ENCODE measurements at places on chromosomes 2 and 18.
A peak's percentile ranks its signal among the peaks of the same experiment; 100 is the strongest.

- no peaks in the 10 kb centered on the region for H3K27me3 ChIP-seq
- no peaks in the 10 kb centered on the region for H3K4me1 ChIP-seq
- H3K4me3 ChIP-seq = no peak overlapping the region
- H3K27ac ChIP-seq = no peak overlapping the region
- no peaks in the 10 kb centered on the region for H3K36me3 ChIP-seq
Observed at GRCh38 chr2:71784734-71785511, 331.6 kb downstream of the DYSF start.

GRCh38 chr2:158686210-158686691 lies 108.9 kb upstream of the DAPL1 start:
- no peak for DNase-seq
- no peaks in the 10 kb centered on the region for H3K4me1 ChIP-seq
- H3K27me3 ChIP-seq = no peaks in the 10 kb centered on the region
- no peaks in the 10 kb centered on the region for H3K36me3 ChIP-seq
- H3K27ac ChIP-seq = no peak overlapping the region
- H3K4me3 ChIP-seq = no peak overlapping the region

GRCh38 chr2:236919209-236919608 lies 166.5 kb upstream of the COPS8 start:
- DNase-seq = no peak
- H3K36me3 ChIP-seq = no peaks in the 10 kb centered on the region
- no peaks in the 10 kb centered on the region for H3K27me3 ChIP-seq

DNA sequence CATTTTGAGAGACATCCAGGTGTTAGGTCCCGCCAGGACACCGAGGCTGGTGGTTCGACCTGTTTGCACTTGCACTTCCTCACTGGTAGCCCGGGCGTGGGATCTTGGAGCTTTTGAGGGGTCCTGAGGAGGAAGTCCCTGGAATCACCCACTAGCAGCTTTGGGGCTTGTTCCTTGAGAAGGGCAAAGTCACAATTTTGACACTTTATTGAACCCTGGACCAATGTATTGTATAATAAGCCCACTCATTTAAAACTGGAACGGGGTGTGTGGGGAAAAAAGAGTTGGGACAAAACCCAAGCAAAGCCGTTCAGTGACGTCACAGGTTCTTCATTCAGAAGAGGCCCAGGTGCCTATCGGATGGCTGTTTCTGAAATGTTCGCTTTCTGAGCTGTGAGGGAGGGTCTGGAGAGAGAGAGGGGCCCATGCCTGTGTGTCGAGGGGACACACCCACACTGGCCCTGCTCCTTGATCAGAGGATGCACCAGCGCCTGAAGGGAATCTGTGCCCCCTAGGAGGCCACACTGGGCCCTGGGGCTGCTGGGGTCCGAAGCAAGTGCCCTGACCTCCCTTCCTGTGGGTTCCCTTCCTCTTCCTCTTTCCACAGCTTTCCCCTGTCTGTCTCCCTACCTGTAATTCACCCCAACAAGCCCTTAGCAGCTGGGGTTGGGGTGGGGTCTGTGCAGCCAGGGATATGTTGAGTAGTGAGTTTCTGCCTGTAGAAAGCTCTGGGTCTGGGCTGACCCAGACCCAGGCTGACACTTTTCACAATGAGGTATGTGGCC lies 2.6 kb downstream of the LPIN1 start:
- no peaks in the 10 kb centered on the region for H3K36me3 ChIP-seq
- DNase-seq = no peak
- H3K4me3 ChIP-seq = no peak overlapping the region
- H3K4me1 ChIP-seq = peaks cover 75% of the 10 kb centered on the region
- no peak overlapping the region for H3K27ac ChIP-seq
- no peaks in the 10 kb centered on the region for H3K27me3 ChIP-seq

DNA sequence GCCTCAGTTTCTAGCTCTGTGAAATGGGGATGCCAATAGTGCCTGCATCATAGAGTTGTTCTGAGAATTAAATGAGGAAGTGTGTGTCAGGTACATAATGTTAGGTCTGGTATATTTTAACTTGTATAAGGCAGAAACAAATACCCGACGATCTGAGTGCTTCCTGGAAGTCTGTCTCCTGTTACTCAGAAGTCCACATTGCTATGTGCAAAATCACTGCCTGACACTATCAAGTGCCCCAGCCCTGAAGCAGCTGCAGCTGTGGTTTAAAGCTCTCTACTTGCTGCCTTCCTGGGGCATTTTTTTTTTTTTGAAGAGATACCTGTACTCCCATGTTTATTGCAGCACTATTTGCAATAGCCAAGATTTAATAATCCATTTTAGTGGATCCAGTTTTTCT lies 125.3 kb downstream of the SLC4A3 start:
- no peak overlapping the region for H3K4me3 ChIP-seq
- DNase-seq = no peak
- H3K27ac ChIP-seq = no peak overlapping the region
- peaks cover 25% of the 10 kb centered on the region for H3K36me3 ChIP-seq

DNA sequence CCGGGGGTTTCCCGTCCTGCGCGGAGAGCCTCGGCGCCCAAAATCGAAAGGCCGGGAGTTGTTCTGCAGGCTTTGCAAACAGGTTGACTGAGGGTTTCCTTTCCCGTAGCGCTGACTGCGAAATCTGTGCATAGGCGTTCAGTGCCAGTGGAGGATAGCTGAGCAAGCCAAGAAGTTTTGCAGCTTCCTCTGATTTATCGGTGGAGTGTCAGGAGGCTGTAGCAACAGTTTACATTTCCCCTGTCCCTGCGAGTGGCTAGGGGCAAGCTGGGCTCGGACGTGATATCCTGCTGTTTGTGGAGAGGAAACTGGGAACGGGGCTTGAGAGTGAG lies 694 bp downstream of the THSD7B start:
- H3K27me3 ChIP-seq = no peaks in the 10 kb centered on the region
- H3K4me1 ChIP-seq = no peaks in the 10 kb centered on the region
- no peak overlapping the region for H3K4me3 ChIP-seq
- H3K36me3 ChIP-seq = no peaks in the 10 kb centered on the region
- DNase-seq = no peak

DNA sequence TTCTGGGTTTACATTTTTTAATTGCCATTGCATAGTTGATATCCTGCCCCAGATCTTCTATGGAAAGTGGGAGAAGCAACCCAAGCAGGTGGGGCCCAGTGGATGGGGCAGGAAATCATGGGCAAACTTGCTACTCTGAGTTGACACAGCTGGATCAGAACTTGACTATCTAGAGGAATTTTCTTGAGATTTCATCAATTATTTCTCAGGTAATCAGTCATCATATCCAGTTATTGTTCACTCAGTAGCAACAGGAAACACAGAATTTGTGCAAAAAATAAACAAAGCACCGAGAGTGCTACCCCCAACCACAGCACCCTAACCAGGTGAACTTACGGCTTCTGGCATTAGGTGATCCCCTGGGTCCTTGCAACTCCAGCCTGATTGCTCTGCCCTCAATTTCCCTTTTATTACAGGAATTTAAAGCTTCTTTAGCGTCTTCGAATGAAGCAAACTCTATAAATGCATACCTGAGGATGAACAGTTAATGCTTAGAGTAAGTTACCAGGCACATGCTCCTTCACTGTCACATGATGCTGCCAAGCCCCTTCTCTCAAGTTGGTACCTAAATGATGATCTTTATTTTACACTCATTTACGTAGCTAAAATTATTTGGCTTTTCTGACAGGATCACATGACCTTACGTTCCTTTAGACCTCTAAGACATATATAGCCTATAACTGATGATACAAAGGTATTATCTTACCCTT lies 7.8 kb downstream of the NCL start:
- no peak overlapping the region for H3K4me3 ChIP-seq
- no peak overlapping the region for H3K27ac ChIP-seq
- no peaks in the 10 kb centered on the region for H3K4me1 ChIP-seq
- DNase-seq = no peak

DNA sequence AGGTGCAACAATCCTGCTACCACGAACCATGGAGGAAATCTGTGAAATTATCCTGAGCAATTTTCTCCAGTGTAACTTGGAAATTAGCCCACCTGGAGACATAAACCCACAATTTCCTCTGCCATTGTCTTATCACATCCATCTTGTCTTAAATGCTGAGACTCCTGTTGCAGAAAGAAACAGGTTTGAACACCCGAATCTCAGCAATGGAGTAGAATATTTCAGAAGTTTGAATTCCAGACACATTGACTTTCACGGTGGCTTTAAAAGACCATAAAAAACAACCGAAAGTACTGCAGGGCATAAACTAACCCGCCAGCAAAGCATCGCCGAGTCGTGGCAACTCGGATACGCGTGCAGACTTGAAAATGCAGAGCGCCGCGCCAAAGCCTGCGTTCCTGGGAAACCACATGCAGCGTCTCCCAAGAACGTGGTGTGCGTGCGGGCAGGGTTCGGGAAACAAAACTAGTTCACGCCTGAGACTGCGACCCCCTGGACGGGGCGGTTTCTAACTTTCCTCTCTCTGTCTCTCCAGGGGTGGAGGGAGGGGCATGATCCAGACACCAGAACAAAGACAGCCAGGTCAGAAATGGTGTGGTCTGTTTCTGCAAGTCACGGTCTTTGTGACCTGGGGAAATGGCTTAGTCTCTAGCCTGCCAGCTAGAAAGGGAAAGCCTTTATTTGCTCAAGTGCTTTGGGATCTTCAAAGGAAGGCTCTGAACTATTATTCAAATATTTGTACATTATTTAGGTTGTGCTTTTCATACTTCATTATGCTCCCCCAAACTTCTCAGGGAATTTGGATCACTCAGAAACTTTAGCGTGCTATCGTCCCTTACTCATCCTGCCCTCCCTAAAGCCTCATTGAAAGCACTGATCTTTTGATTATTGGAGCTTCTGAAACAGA lies 26.9 kb upstream of the KCTD1 start:
- DNase-seq = no peak
- no peak overlapping the region for H3K4me3 ChIP-seq
- H3K27ac ChIP-seq = no peak overlapping the region
- no peaks in the 10 kb centered on the region for H3K36me3 ChIP-seq

DNA sequence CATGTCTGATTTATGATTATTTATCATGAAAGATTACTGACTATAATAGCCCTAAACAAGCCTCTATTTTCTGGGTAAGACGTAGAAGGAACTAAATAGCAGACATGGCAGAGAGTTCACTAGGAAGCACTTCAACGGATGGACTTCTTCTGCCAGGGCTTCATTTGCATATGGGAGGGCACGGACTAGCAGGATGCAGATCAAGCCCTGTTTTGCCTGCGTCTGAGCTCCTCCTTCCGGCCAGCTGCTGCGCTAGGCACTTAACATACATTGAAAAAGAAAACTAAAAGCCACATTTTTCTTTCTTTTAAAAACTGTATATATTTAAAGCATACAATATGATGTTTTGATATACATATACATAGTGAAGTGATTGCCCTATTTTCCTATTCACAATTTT lies 340.0 kb upstream of the MEX3C start:
- H3K36me3 ChIP-seq = no peaks in the 10 kb centered on the region
- no peak overlapping the region for H3K27ac ChIP-seq
- DNase-seq = peak; percentile 75
- 0 out of 2 replicates have a peak, but pooled peaks cover 2% of the 10 kb centered on the region for H3K27me3 ChIP-seq

DNA sequence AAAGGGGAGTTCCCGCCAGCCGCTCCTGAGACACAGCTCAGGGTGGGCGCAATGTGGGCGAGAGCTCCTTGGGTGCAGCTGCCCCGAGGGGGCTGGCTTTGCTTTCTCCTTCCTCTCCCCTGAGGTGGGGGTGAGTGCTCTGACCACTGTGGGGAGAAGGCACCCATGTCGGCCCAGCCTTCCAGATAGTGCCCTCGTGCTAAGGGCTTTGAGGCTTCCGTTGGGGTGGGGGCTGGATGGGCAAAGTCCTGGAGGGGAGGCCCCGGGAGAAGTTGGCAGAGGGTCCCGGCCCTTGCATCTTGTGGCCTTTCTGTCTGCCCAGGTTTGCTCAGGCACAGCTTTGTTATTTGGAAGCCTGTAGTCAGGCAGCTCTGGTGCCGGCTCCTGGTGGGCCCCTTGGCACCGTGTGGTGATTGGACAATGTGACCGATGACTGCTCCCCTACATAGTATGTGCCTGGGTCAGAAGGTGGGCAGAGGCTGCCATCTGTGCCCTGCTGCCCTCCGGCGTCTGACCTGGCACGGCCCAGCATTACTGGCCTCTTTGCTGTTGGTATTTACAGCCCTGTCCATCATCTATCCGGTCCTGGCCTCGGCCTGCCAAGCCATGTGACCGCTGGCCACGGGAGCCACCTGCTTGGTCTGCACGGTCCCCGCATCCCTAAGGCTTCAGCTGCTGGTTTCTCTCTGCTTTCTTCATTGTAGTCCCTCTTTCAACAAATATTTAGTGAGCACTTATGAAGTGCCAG lies 50.8 kb downstream of the TWIST2 start:
- DNase-seq = no peak
- no peak overlapping the region for H3K27ac ChIP-seq
- H3K4me1 ChIP-seq = no peaks in the 10 kb centered on the region
- H3K36me3 ChIP-seq = no peaks in the 10 kb centered on the region
- H3K27me3 ChIP-seq = no peaks in the 10 kb centered on the region

- no peak overlapping the region for H3K27ac ChIP-seq
- H3K4me3 ChIP-seq = no peak overlapping the region
- H3K27me3 ChIP-seq = no peaks in the 10 kb centered on the region
Observed at GRCh38 chr2:178070824-178071223, 1.8 kb downstream of the PDE11A start.

All from Karpas-422 (cell line).